ENCODE measurements at places on chromosomes 6 and 20. TPM values are rescaled to one million over a fixed set of nuclear protein-coding genes. Genes with fewer than 3 reads are reported as not detected.

Gene PLAGL1
- 105 TPM for total RNA-seq

Gene IL20RA
- total RNA-seq, result 23.4 TPM

DNA sequence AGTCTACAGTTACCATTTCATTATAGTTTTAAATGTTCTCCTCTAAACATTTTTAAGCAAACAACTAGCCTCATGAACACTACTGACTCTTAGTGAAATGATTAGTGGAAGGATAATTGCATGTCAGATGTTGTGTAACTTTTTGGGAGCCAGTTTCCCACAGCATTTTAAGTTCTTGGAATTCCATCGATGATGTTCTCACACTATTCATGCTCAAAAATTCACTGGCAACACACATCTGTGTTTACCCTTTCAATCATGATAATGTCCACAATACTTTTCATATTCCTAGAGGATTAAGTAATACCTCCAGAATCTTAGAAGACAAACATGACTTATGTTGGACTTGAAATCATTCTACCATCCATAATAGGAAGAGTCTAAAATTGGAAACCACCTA lies 678.1 kb upstream of the ID4 start:
- H3K4me3 ChIP-seq, result no peak overlapping the region
- peak; percentile 26 for DNase-seq
- H3K27ac ChIP-seq, result no peak overlapping the region
- H3K36me3 ChIP-seq, result no peaks in the 10 kb centered on the region

GRCh38 chr6:132964868-132965382 lies 150.6 kb downstream of the RPS12 start:
- peaks cover 15% of the 10 kb centered on the region for H3K4me1 ChIP-seq
- no peak overlapping the region for H3K4me3 ChIP-seq
- peak overlapping the region; percentile 69 for H3K27ac ChIP-seq

Gene HLA-DQA2
- 0.13 TPM for total RNA-seq

- H3K36me3 ChIP-seq, result no peaks in the 10 kb centered on the region
- H3K27ac ChIP-seq, result no peak overlapping the region
- H3K4me3 ChIP-seq, result no peak overlapping the region
- peaks cover 37% of the 10 kb centered on the region for H3K27me3 ChIP-seq
- H3K4me1 ChIP-seq, result peaks cover 36% of the 10 kb centered on the region
- DNase-seq, result no peak
Observed at GRCh38 chr6:167684276-167685104, 142.2 kb upstream of the AFDN start.

- DNase-seq, result no peak
- H3K4me3 ChIP-seq, result no peak overlapping the region
- H3K27me3 ChIP-seq, result peaks cover 2% of the 10 kb centered on the region
- H3K36me3 ChIP-seq, result no peaks in the 10 kb centered on the region
- H3K4me1 ChIP-seq, result no peaks in the 10 kb centered on the region
Observed at GRCh38 chr6:106156863-106157262, 70.7 kb downstream of the PRDM1 start.

DNA sequence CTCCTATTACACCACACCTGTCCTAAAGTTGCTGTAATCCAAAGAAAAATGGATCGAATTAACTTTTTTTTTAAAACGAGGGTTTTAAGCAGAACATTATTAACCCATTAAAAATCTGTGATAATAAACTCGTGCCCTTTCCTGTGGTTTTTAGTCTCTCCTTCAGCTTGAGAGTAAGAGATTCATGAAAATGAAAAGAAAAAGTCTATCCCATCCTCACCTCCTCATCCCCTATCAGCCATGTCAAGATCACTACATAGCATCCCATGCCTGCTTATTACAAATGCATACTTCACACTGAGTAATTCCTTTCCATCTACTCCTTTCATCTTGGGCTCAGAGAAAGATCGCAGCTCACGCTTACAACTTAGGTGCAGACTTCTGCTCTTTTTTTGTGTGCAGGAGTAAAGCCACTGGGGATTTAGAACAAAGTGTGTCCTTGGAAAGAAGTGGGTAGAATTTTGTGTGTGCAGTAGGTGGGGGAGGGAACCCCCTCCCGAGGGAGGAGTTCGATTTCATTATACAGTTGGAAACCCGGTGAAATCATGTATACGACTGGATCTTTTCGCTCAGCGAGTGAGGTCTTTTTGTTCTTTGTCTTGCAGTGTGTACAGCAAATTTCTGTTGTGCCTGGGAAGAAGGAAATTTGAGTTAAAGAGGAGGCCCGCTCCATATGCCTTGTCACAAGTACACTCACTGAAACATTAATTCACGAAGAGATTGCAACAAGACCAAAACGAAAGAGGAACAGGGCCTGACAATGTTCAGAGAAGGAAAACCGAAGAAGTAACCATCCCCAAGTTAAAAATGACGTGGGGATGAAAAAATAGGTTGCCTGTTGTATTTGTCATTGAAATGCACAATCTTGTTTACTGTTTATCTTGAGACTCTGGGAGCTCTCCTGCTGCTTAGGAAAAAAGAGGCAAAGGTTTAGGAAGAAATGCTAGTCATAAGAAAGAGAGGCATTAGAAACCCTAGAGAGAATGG lies 146.5 kb upstream of the ZNF217 start:
- no peaks in the 10 kb centered on the region for H3K36me3 ChIP-seq
- H3K4me1 ChIP-seq, result peaks cover 33% of the 10 kb centered on the region
- no peaks in the 10 kb centered on the region for H3K27me3 ChIP-seq
- no peak overlapping the region for H3K4me3 ChIP-seq

Gene BNIP5
- 0.04 TPM for total RNA-seq

GRCh38 chr6:155599160-155599559 lies 143.5 kb upstream of the NOX3 start:
- no peaks in the 10 kb centered on the region for H3K27me3 ChIP-seq
- H3K4me1 ChIP-seq, result no peaks in the 10 kb centered on the region
- H3K27ac ChIP-seq, result no peak overlapping the region
- no peak for DNase-seq
- no peaks in the 10 kb centered on the region for H3K36me3 ChIP-seq
- no peak overlapping the region for H3K4me3 ChIP-seq

DNA sequence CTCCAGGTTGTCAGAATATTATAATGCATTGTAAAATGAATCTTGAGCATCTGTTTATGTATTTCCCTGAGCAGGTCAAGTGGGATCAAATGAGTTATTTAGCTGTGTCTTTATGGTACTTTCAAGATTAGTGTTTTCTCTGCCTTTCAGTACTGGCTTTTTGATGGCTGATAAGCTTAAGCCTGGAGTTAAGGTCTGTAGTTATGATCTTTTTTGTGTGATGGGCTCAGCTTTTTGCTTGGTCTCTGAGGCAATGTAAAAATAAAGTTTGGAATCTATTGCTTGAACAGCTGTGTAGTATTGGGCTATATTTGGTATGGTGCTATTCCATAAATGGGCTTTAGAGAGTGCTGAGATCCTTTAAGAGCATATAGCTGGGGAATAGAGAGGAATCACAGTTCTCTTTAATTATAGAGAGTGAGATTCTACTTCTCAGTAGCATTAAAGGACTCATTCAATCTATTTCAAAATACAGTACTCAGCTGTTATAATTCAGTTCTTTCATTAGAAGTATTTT lies 40.7 kb downstream of the ZNF451 start:
- peak; percentile 71 for DNase-seq
- no peak overlapping the region for H3K27ac ChIP-seq
- H3K27me3 ChIP-seq, result no peaks in the 10 kb centered on the region
- no peaks in the 10 kb centered on the region for H3K4me1 ChIP-seq
- H3K4me3 ChIP-seq, result no peak overlapping the region

Gene BMP7
- 3.8 TPM for total RNA-seq

DNA sequence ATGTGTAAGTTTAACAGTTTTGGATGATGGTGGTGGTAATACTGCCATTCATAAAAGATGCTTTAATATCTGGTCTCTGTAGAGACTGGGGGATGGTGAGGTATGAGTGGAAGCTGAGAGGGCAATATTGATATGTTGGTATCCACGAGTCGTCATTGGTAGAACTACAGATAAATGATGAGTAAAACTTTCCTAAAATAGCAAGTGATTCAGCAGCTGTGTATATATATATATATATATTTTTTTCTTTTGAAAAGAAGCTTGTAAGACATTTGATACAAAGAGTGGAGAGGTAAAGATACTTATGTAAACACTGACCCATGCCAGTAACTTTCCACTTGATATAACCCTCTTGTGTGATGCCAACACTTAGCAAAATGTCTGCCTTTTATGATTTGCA lies 41.7 kb upstream of the CITED2 start:
- H3K36me3 ChIP-seq, result no peaks in the 10 kb centered on the region
- H3K27ac ChIP-seq, result no peak overlapping the region
- DNase-seq, result no peak
- no peak overlapping the region for H3K4me3 ChIP-seq
- no peaks in the 10 kb centered on the region for H3K4me1 ChIP-seq

DNA sequence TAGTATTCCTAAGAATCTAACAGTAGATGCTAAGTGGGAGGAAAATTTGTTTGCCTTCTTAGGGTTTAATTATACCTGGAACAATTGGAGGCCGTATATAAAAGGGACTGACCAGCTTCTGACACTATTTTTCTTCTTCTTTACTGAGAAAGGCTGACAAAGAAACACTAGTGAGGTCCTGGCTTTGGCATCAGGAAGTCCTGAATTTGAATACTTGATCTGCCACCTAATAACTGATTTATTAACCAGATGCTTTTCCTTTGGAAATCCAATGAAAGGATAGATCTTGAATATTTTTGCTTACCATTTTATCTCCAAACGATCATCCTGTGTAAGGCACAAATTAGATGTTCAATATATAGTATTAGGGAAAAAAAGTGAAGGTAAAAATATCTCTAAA lies 382.5 kb downstream of the CENPW start:
- H3K36me3 ChIP-seq, result no peaks in the 10 kb centered on the region
- H3K27me3 ChIP-seq, result no peaks in the 10 kb centered on the region
- no peak for DNase-seq
- no peaks in the 10 kb centered on the region for H3K4me1 ChIP-seq
- no peak overlapping the region for H3K27ac ChIP-seq

Gene ZNF343
- total RNA-seq, result 11.2 TPM

DNA sequence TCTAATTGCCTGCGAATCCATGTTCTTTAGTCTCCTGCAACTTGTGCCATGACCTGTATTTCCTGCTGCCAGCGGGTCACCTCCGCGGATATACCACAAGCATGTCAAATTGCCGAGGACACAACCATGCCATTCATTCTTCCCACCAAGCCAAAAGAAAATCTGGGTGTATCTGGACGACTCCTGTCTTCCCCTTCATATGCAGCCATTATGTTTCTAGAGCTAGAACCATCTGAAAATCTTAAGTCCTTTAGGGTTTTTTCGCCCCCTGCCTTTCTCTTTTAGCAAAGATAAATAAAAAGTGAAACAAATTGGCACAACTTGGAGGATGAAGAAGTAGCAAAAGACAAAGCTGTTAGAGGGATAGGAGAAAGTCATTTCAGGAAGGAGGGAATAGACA lies 242.6 kb downstream of the ARID1B start:
- no peaks in the 10 kb centered on the region for H3K36me3 ChIP-seq
- no peak overlapping the region for H3K27ac ChIP-seq
- H3K4me3 ChIP-seq, result no peak overlapping the region
- H3K4me1 ChIP-seq, result peaks cover 4% of the 10 kb centered on the region
- no peaks in the 10 kb centered on the region for H3K27me3 ChIP-seq

- H3K27ac ChIP-seq, result no peak overlapping the region
- no peaks in the 10 kb centered on the region for H3K4me1 ChIP-seq
- H3K36me3 ChIP-seq, result peaks cover 9% of the 10 kb centered on the region
- no peak overlapping the region for H3K4me3 ChIP-seq
Observed at GRCh38 chr6:126026001-126026400, 39.7 kb downstream of the TRMT11 start.
